NCI-H226 (cell line): ENCODE measurements at places on chromosomes 5 and 9.

DNA sequence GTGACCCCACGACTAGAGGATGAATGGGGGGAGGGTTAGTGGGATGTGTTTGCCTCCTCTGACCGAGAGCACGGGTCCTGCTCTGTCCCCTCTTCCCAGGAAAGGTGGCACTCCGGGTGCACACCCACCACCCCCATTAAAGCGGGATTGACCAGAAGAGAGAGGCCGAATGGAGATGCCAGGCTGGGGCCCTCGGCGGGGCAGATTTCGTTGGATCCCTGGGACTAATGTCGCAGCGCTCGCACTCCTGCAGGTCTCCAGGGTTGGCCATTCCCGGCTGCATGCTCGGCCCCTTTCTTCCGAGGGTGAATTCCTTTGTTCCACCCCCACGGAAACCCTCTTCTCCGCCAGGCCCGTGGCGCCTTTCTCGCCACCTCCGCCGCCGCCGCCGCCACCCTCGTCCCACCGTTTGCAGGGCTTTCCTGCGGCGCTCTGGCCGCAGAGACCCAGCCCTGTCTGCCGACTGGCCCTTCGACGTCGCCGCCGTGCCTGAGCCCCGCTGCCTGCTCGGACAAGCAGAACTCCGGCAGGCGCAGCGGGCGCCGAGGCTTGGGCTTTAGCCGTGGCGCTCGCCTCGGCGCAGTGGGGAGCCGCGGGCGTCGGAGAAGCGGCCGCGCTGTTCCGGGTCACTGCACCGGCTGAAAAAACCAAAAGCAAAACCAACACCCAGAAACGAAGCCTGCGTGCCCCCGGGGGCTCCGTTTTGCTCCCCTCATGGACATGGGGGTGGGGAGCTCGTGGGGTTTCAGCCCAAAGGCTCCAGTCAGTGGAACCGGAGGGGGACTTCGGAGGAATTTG is 11.8 kb downstream of the LMX1B start:
- no peak for DNase-seq

DNA sequence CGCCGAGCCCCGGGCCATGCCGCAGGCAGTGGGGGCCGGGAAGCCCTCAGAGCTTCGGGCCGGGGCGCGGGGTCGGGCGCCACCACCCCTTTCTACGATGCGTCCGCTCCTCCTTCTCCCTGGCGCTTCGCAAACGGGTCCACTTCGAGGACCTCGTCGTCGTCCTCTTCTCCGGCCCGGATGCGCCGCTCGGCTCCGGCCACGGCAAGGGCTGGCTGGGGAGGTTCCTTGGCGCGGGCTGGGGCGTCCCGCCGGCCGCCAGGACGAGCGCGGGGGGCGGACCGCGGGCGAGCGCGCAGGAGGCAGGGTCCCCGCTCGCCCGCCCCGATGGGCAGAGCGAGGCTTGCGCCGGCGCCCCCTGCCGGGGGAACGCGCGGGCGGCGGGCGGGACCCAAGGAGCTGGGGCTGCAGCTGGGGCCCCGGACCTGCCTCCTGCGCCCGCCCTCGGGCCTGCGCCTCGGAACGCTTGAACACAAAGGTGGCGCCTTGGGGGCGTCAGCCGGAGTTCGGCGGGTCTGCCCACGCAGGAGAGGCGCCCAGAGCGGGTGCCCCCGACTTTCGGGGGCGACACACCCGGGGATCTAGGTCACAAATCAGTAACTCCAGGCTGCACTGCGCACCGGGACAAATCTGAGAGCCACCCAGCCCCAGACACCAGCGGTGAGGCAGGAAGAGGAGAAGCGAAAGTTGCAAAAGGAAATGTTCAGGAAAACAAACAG is at the start of gene ROR2:
Gene ROR2, minus strand, starts transcription at position 283 of the 719 bp plus-strand sequence.
- DNase-seq = peak; percentile 72

DNA sequence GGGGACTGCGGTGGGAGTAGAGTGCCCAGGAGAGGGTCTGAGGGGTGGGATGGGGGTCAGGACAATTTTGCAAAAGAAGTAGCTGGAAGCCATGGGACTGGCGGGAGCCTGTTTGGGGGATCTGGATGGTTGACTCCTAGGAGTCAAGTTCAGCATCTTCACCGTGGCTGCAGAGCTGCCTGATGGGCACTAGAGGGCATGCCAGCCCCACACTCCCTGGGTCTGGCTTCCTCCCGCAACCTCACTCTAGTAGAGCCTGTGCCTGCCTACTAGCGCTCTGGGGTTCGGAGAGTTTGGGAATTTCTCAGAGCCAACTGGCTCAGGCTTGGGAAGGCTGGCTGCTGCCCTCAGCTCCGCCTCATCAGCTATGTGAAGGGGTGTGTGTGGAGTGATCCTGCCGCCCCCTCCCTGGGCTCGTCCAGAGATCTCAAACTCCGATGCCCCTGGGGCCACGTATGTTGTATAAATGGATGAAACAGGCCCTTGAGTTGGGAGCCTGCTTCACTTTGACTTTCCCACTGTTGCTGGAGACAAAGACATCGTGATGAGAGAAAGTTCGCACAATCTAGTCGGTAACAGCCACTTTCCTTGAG is 10.8 kb downstream of the TSPAN17 start:
- peak; percentile 35 for DNase-seq

DNA sequence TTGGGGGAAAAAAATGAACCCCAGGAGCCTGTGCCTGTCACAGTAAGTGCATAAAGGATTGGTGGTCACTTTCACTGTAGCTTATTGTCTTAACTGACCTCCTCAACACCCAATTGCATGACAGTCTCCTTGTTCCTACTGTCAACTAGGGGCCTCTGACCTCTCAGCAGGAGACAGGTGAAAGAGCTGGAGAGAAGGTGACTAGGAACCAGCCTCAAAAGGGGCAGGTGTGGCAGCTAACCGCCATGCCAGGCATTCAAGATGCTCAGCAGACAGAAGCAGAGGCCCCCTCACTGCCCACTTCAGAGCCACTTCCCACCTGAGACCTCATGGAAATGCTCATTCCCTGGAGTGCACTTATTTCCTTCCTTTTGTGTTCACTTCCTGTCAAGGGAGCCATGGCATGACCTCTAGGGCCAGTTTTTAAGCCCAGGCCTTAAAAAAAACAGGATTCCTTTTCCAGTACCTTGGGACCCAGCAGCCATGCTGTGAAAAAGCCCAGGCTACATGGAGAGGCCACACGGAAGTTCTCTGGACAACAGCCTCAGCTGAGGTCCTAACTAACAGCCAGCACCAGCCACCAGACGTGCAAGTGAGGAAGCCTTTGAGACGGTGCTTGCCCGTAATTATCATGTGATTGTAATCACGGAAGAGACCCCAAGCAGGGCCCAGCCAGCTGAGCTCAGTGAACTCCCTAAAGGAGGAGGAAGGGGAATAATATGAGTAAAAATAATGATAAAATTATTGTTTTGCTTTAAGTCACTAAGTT is 74.9 kb downstream of the NSUN2 start:
- DNase-seq = no peak

- no peak for DNase-seq
Measured at GRCh38 chr9:34262971-34263370, 66.1 kb downstream of the KIF24 start.

DNA sequence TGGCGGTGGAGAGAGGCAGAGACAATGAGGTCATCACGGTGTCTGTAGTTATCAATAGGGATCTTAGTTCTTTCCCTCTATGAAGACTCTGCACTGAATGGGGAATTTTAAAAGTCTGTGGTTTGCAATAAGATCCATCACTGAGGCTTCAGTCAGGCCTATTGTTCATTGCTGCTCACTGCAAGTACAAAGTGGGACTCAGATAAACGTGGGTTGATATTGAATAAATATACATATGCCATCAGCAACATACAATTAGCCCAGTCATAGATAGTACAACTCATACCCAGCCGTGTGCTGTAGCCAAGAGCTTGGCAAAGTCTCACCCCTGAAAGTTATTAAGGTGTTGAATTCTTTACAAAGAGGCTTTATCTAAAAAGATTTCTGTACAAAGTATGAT is 88.4 kb downstream of the ENC1 start:
- DNase-seq = peak; percentile 79

DNA sequence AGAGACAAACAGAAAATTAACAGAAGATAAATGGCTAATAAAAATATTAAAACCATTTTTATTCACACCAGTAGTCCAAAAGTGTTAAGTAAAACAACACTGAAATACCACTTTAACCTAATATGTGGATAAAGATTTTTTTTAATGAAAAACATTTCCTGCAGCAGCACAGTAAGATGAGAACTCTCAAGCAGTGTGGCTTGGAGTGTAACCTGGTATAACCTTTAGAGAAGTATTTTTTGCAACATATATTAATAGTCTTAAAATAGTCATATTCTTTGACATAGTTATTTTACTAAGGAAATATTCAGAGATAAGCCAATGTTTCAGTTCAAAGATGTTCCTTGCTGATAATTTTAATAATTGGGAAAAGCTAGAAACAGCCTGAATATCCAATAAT is 644.4 kb downstream of the PDE4D start:
- DNase-seq = no peak

DNA sequence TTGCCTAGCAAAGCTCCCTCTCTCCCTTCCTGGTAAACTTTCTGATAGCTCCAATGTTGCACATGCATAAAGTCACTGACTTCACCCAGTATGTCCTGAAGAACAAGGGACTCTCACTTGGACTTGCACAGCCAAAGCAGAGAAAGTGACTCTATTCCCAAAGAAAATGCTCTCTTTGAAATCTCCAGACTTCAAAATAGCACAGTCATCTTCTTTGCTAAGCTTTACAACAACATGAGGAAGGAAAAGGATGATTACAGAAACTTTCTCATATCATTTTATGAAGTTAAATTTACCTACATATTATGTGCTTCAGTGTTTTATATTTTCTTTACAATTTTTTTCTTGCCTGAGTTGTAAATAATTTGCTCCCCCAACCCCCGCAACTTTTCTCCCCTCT is 264.6 kb downstream of the PJA2 start:
- DNase-seq = no peak

GRCh38 chr5:72125941-72126620 is 18.8 kb downstream of the MAP1B start:
- no peak for DNase-seq

DNA sequence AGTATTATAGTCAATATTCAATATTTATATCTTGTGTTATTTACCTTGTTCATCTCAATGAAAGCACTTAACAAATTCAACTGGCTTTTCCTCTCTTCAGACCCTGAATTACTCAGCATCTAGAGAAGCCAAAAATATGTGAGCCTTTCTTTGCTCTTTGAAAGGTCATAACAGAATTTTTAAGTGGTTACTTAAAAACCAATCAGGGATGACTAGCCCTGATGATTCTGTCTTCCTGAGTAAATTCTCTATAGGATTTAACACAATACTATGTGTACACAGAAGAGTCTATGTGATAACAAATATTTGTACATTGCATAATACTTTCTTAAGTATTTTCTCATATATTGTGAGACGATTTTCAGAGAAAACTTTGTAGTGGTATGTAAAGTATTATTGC is 546.3 kb downstream of the MAT2B start:
- DNase-seq = peak; percentile 47

GRCh38 chr5:134813407-134813806 is 32.4 kb upstream of the C5orf24 start:
- no peak for DNase-seq

- peak; percentile 43 for DNase-seq
Measured at GRCh38 chr9:36163049-36163785, 6.0 kb upstream of the CCIN start.

GRCh38 chr9:80843028-80843427 is 846.3 kb downstream of the TLE1 start:
- DNase-seq = no peak

DNA sequence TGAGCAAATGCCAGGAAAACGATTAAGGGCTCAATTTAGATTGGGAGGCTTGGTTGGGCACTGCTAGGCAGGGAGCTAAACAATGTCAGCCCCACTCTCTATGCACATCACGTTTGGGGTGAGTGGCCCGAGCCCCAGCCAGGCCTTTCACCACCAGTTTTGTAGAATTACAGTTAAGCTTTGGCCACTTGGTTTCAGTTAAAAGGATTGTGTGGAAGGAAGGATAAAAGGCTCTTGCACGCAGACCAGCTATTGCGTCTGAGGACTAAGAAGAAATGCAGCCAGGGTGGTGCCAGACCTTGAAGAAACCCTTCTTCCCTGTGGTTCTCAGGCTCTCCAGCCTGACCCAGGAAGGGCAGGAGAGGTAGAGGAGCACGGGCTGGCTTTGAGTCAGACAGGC is 125.3 kb upstream of the SLC44A1 start:
- DNase-seq = no peak

GRCh38 chr9:15246708-15247107 is 60.3 kb downstream of the TTC39B start:
- DNase-seq = no peak

DNA sequence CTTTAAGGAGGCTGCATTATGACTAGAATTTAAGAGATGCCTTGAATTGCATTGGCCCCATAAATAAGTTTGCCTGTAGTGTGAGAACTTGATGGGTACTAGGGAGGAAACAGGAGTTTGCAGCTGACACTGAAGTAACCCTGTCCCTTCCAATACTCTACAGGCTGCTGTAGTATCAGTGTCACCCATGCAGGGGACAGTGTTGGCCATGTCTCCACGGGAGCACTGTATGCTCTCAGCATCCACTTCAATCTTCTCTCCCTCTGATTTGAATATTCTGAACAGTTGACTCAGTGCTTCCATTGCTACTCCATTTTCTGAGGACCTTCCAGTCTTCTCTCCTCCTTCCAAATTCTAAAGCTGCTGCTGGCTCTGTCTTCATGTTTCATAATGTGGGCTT is 11.4 kb upstream of the IFNA14 start:
- DNase-seq = no peak

DNA sequence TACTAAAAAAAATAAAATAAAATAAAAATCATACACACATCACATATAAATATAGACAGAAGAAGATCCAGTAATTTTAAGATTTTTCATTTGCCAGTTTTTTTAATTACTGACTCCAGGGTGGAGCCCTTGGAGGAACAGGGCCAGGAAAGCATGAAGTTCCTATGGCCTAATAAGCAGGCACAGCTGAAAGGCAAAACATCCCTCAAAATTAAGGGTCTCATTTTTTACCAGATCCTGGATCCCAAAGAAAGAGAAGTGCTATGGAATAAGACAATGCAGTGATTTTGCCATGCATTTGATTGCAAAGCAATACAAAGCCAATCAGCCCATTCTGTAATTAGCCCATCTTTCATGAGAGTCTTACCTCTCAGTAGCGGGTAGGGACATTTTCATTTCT is 11.3 kb upstream of the DTWD2 start:
- no peak for DNase-seq

DNA sequence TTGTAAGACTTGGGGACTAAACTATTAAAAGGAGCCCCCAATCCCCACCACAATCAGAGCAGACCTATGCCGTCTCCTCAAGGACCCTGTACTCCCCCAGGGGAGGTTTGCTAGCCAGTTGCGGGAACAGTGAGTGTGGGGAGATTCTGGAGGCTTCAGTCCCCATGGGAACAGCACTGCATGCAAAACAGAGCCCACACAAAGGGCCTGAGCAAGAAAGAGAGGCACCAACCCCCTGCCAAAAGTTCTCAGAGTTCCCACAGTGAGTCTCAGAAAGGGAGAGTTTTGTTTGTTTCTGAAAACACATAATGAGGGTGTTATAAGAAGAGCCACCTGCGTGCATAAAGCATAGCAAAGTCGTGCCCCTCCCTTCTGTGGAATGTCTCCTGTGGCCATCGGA is 56.6 kb downstream of the CFAP90 start:
- no peak for DNase-seq
